Pericardium fibroblast (primary cell): ENCODE measurements at places on chromosomes 6 and 20. TPM values are rescaled to one million over a fixed set of nuclear protein-coding genes. Genes with fewer than 3 reads are reported as not detected.

The ABHD16B gene
- total RNA-seq = not detected in 2 replicates

The RBM39 gene
- total RNA-seq = 145 and 162 TPM in 2 replicates

The IL17F gene
- total RNA-seq = not detected in 2 replicates

The VSX1 gene
- not detected in 2 replicates for total RNA-seq

The TNFRSF6B gene
- total RNA-seq = 2.6 and 9.3 TPM in 2 replicates

The CD24 gene
- total RNA-seq = 0.34 and 7.5 TPM in 2 replicates

The AGER gene
- 0.43 and 0.82 TPM in 2 replicates for total RNA-seq

The BFSP1 gene
- total RNA-seq = 0.60 and 1.5 TPM in 2 replicates

The FKBP1C gene
- 0.09 and 0.82 TPM in 2 replicates for total RNA-seq

The SYCP2 gene
- 0.47 TPM in 1 of 2 replicates, not detected in the other for total RNA-seq

The FGD2 gene
- total RNA-seq = not detected in 2 replicates

The NEURL2 gene
- total RNA-seq = 3.6 and 4.9 TPM in 2 replicates

The MEI4 gene
- total RNA-seq = not detected in 2 replicates

The C20orf202 gene
- 0.58 TPM in 1 of 2 replicates, not detected in the other for total RNA-seq

The SLC13A3 gene
- total RNA-seq = 1.5 and 6.9 TPM in 2 replicates

The LBP gene
- total RNA-seq = 1.1 TPM in 1 of 2 replicates, not detected in the other

The SMIM13 gene
- total RNA-seq = 8.5 and 10.0 TPM in 2 replicates

The CST2 gene
- total RNA-seq = not detected in 2 replicates

The TNNC2 gene
- total RNA-seq = 1.1 and 12.2 TPM in 2 replicates

The TMEM217 gene
- total RNA-seq = 0.12 and 0.17 TPM in 2 replicates

The AKAP12 gene
- 40.8 and 103 TPM in 2 replicates for total RNA-seq

The CCN5 gene
- total RNA-seq = 2.1 and 16.2 TPM in 2 replicates

The TBCC gene
- 38.2 and 46.8 TPM in 2 replicates for total RNA-seq

The CRISP2 gene
- not detected in 2 replicates for total RNA-seq

The BPIFB1 gene
- not detected in 2 replicates for total RNA-seq

The BMP5 gene
- 0.17 TPM in 1 of 2 replicates, not detected in the other for total RNA-seq

The CALHM6 gene
- total RNA-seq = 0.68 and 1.8 TPM in 2 replicates

The PPP1R3G gene
- total RNA-seq = 4.0 TPM in 2 replicates

The CPNE5 gene
- 0.09 and 11.4 TPM in 2 replicates for total RNA-seq

The MUC21 gene
- not detected in 2 replicates for total RNA-seq

The TMEM170B gene
- total RNA-seq = 0.26 and 0.47 TPM in 2 replicates

The MTFR2 gene
- 0.12 and 0.17 TPM in 2 replicates for total RNA-seq

The LY6G5B gene
- 1.0 and 1.2 TPM in 2 replicates for total RNA-seq

The B3GALT4 gene
- total RNA-seq = 1.7 and 2.3 TPM in 2 replicates

The MAFB gene
- 1.1 and 3.7 TPM in 2 replicates for total RNA-seq

The DNMT3B gene
- 0.43 and 1.2 TPM in 2 replicates for total RNA-seq

The SRSF12 gene
- total RNA-seq = 0.51 and 0.58 TPM in 2 replicates

The GSTA3 gene
- total RNA-seq = not detected in 2 replicates

The KIAA0408 gene
- 1.4 and 1.9 TPM in 2 replicates for total RNA-seq

The OR2J3 gene
- total RNA-seq = not detected in 2 replicates
